ENCODE measurements at places on chromosomes 11 and 22.

DNA sequence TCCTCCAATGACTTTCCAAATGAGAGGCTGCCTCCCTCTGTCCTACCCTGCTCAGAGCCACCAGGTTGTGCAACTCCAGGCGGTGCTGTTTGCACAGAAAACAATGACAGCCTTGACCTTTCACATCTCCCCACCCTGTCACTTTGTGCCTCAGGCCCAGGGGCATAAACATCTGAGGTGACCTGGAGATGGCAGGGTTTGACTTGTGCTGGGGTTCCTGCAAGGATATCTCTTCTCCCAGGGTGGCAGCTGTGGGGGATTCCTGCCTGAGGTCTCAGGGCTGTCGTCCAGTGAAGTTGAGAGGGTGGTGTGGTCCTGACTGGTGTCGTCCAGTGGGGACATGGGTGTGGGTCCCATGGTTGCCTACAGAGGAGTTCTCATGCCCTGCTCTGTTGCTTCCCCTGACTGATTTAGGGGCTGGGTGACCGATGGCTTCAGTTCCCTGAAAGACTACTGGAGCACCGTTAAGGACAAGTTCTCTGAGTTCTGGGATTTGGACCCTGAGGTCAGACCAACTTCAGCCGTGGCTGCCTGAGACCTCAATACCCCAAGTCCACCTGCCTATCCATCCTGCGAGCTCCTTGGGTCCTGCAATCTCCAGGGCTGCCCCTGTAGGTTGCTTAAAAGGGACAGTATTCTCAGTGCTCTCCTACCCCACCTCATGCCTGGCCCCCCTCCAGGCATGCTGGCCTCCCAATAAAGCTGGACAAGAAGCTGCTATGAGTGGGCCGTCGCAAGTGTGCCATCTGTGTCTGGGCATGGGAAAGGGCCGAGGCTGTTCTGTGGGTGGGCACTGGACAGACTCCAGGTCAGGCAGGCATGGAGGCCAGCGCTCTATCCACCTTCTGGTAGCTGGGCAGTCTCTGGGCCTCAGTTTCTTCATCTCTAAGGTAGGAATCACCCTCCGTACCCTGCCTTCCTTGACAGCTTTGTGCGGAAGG is 2.9 kb downstream of the APOC3 start:
- no peak for DNase-seq

GRCh38 chr11:57568330-57568766 is 876 bp upstream of the UBE2L6 start:
- no peak for DNase-seq

GRCh38 chr22:31354515-31354914 is 8.4 kb upstream of the PATZ1 start:
- DNase-seq, result no peak

GRCh38 chr22:45738206-45738605 is 66.6 kb downstream of the ATXN10 start:
- DNase-seq, result no peak

- no peak for DNase-seq
Observed at GRCh38 chr22:49191506-49191980, 636.1 kb downstream of the BRD1 start.

GRCh38 chr11:1548221-1549070 is 23.6 kb downstream of the DUSP8 start:
- peak; percentile 56 for DNase-seq

DNA sequence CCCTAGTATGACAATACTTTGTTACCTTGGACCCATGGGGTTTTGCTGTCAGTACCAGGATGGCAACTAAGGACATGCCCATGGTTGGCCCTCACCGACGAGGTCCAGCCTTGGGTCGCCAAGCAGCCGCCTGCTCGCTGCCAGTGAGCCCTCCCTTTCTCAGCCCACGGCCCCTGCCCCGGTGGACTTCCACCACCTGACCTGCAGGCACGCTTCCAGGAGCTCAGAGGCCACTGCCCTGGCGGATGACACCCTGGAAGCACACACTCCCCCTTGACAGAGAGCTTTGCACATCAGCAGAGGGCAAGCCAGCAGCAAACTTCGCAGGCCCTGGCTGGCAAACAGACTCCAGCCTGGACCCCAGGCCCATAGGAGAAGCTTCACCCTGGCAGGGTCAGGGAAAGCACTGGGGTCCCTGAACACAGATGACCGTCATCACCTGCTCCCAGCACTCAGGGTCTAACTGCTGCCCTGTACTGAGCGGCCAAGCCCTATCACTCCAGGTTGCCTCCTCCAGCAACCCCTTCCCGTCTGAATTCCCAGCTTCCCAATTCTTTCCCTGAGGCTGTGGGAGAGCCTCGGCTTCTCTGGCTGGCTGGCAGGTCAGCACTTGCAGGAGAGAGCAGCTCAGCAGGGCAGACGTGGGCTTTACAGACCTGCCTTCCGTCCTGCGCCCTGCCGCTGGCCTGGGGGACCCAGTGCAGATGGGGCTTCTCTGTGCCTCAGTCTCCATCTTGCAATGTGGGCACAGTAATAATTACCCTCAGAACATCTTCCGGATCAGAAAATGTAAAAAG is 2.7 kb upstream of the PPARA start:
- no peak for DNase-seq

DNA sequence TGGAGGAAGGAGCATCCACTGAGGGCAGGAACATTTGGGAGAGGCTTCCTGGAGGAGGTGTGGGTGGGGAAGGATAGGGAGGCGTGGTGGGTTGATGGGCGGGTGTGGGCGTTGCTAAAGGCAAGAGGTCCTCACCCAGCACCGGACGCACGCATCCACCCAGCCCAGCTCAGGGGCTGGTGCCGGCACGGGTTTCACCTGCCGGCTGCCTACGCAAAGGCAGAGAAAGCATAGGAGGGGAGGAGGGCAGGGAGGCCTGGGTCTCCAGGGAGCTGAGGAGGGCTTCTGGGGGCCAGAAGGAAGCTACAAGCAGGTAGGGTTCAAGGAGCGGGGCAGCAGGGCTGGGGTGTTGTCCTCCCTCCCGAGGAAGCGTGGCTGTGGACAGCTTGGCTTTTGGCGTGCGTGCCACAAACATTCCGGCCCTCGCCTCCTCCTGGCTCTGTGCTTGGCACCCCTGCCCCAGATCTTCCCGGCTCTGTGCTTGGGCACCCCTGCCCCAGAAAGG is 7.8 kb downstream of the SSH3 start:
- DNase-seq, result no peak

- DNase-seq, result no peak
Observed at GRCh38 chr11:1437500-1437899, 47.8 kb downstream of the BRSK2 start.

Data from urothelium cell line (cell line).